ENCODE measurements at places on chromosomes 5 and 9.

DNA sequence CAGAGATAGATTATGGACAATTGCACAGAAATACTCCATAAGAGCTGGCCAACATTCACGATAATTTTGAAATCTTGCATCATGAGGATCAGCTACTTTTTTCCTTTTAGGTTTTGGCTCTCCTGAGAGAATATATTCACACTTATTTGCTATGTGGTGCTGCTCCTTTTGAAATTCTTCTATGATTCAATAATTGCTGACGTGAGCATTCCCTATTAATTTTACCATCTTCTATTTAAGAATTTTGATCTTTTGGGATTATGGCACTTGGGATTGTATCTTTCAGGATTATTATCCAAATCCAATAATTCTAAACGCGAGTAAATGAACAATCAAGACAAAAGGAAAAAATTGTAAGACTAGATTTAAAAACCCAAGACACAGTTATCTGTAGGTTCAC, 358.8 kb downstream of the ELAVL2 start:
- DNase-seq, result no peak

DNA sequence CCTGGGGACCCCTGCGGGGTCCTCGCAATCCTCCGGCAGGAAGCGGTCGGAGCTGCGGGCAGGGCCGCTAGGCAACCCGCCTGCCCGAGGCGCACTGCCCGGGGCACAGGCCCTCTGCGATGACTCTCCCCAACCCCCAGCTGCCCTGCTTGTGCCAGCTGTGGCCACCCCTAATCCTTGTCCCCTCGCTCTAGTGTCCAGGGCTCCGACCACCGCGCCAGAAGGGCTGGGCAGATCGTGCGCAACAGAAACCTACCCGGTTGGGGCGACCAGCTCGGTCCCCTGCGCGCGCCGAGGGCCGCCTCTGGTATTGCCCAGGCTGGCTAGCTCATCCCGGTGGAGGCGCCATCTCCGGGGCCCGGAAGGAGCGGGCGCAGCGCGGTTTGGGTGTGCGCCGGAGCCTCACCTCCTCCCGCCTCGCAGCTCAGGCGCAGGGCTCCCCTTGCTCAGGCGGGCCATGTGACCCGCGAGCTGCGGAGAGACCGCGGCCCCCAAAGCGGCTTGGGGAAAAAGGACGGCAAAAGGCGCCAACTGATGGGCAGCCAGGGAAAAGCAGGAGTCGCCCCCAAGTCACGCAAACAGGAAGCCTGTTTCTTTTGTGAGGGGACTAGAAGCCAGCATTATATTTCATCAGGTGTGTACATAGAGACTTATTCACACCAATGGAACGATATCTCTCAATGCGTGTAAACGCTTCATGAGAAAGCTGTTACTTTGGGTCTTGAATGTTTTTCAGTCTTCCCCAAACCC, 46.8 kb upstream of the RNF20 start:
- DNase-seq, result peak; percentile 60

DNA sequence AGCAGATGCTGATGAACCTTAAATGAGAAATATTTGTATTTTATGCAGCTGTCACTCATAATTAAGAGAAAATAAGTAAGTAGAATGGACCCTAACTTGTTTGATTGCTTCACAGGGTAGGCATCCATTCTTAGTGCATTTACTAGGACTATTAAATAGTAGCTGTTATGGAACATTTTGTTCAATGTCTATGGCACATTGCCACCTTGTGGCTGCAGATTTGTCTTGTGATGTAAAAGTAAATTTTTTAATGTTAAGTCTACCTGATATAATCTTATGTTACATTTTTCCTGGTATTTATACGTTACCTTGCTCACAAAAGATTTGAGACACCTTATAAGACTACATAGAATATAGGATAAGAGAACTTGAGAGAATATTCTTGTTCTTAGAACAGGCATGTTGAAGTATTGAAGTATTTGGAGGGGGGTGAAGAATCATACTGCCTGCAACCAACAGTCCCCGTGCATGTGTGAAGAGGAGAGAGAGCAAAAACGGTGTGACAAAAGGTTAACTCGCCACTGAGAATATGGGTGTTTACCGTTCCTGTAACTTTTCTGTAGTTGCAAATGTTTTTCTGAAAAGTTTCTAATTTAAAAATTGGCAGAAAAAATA, 161.1 kb downstream of the MAST4 start:
- DNase-seq, result no peak

DNA sequence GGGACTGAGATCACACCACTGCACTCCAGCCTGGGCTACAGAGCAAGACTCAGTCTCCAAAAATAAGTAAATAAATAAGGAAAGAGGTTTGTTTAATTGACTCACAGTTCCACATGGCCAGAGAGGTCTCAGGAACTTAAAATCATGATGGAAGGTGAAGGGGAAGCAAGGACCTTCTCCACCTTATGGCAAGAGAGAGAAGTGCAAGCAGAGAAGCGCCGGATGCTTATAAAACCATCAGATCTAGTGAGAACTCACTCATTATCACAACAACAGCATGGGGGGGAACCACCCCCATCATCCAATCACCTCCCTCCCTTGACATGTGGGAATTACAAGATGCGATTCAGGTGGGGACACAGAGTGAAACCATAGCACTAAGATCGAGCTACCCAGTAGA, 22.8 kb upstream of the RGMB start:
- DNase-seq, result no peak

- DNase-seq, result no peak
These were observed 37.9 kb downstream of the GAS1 start for GRCh38 chr9:86909388-86909787.

DNA sequence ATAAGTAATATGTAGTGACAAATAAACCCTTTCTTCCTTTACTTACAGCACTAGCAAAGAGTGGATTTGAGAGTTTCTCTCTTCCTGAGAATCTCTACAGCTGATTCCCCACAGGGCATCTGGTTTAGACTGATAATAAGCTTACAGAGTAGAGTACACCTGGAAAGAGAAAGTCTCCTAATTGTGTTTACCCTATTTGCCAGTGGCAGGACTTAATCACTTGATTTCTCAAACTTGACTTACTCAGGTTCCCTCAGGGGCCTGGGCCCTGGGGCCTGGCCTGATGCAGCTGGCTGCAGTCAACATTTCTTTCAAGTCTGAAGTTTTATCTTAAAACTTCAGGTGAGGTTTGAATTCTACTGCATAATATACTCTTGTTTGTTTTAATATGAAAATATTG, 38.0 kb upstream of the UBTD2 start:
- no peak for DNase-seq

DNA sequence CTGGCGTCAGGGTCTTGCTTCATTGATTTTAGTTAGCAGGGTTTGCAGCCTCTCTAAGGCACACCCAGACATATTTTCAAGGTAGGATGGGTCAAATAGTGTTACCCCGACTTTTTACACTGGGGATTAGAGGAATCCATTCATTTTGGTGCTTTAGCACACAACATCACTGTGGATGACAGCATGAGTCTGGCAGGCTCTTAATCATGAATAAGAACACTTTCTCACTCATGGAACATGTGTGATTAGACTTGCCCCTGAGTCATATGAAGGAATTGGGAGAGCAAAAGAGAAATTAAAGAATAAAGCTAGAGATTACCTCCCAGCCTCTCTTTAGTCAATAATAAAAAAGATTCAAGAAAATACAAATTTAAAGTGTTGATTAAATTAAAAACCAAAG, 175.6 kb downstream of the SEMA5A start:
- DNase-seq, result no peak

DNA sequence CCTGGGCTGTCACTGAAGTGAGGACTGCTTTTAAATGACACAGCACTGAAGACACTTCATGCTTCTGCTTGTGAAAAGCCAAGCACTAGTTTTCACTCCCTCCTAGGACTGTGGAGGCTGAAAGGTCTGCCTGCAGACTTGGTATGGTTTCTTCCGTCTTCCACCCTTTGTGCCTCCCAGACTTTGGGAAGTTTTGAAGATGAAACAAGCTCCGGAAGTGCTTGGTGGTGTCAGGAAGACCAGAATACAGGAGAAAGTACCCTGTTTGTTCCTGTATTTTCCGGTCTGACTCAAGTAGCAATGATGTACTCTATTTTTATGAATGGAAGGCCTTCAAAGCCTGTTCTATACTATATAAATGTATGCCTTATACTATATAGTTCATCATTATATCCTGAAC, 222.7 kb downstream of the PDZD2 start:
- no peak for DNase-seq

- no peak for DNase-seq
These were observed 40.7 kb upstream of the ATP6V1G1 start for GRCh38 chr9:114546851-114547250.

GRCh38 chr5:164958688-164959087, 1453.3 kb downstream of the MAT2B start:
- no peak for DNase-seq

GRCh38 chr9:6929441-6930215, 171.9 kb downstream of the KDM4C start:
- DNase-seq, result no peak

GRCh38 chr5:84080908-84081307, 303.8 kb downstream of the EDIL3 start:
- no peak for DNase-seq

- DNase-seq, result no peak
These were observed 184.9 kb upstream of the IL12B start for GRCh38 chr5:159515197-159515596.

DNA sequence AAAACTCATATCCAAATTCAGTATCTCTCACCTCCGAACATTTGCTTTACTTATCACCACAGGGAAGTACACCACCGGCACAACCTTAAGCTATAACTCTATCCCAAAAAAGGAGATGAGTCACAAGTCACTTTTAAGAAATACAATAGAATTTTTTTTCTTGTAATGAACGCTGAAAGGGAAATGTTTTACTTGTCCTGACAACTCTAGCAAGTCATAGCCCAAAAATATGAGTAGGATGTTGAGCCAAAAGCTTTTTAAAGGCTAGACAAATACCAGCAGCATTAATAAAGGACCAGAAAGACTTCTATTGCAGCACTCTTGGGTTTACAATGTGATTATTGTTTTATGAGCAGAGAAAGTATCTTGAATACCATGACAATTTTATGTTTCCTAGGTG, 147.3 kb upstream of the FST start:
- no peak for DNase-seq

Measured in 8988T (cell line).